GM23338 (cell line): ENCODE measurements at places on chromosomes 7 and 10. TPM values are rescaled to one million over a fixed set of nuclear protein-coding genes. Genes with fewer than 3 reads are reported as not detected.
A peak's percentile ranks its signal among the peaks of the same experiment; 100 is the strongest.

DNA sequence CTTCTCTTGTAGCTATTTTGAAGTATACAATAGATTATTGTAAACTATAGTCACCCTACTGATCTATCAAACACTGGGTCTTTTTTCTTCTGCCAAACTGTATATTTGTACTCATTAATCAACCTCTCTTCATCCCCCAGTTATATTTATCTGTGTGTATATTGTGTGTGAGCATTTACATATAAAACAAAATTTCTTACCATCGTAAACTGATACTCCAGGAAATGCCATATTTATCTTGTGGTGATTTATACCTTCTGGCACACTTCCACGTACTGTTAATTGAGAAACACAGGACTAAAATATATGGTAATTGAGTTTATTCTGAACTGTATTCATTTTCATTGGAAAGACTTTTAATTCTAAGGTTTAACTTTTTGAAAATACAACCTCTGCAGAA is 18.9 kb downstream of the ANLN start:
- no peak overlapping the region for H3K27ac ChIP-seq
- H3K4me1 ChIP-seq = peaks cover 12% of the 10 kb centered on the region
- H3K36me3 ChIP-seq = peaks cover 36% of the 10 kb centered on the region; the same call in 1 of the 2 replicates
- no peaks in the 10 kb centered on the region for H3K27me3 ChIP-seq

DNA sequence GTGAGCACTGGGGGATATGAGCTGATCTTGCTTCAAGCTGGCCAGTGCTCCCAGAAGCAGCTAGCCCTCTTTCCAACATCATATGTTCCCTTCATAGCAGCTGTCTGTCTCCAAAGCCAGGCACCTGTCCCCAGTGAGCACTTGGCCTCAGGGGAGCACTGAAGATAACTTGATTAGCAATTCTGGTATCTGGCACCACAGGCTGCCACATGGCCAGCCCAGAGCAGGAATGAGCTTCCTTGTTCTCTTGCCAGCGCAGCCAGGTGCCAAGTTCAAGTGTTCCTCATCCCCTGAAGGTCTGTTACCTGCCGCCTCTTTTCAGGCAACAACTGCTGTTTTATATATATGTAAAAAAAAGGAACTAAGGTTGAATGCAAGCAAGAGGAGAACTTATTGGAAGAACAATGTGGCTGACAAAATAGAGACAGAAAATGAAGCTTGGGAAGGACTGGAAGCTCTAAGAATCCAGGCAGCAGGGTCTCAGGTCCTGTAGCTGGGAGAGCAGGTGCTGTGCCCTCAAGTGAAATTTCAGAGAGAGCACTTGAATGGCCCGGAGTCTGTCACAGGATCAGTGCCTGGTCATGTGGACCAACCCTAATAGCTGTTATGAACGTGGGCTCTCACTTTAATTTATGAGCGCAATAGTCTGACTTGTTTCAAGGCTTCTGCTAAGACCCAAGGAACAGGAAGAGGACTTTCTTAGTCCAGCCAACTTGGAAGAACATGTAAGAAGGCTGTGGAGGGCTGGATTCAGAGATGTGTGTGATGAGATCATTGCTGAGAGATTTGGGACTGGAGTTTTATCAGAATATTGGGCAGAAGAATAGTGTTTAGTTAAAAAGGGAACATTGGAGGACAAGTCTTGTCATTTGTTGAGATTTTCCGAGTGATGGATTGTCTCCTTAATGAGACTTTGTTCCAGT is 267.2 kb downstream of the GLRX3 start:
- no peaks in the 10 kb centered on the region for H3K36me3 ChIP-seq
- H3K27ac ChIP-seq = no peak overlapping the region
- H3K4me3 ChIP-seq = no peak overlapping the region
- no peaks in the 10 kb centered on the region for H3K27me3 ChIP-seq

DNA sequence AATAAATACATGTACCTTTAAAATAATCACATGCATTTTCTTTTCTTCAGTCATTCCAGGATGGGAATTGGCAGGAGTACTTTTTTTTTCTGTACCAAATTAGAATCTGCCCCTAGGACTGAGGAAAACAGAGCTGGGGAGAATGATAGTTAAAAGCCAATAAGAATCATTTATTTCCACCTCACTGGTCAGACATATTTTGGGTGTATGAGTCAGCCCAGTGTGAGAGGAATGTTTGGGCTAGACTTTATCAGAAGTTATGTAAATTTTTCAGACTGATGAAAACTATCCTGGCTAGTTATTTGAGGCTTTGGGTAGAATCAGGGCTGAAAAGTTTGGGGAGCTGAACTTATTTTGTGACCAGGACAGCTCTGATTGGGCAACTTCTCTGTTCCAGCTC is 303.1 kb upstream of the NPSR1 start:
- no peaks in the 10 kb centered on the region for H3K36me3 ChIP-seq
- no peak for DNase-seq
- no peak overlapping the region for H3K4me3 ChIP-seq
- H3K27me3 ChIP-seq = peaks cover 57% of the 10 kb centered on the region

GRCh38 chr7:151014950-151015349 is 9.3 kb downstream of the ATG9B start:
- no peaks in the 10 kb centered on the region; the same call in 1 of the 2 replicates for H3K36me3 ChIP-seq
- H3K4me1 ChIP-seq = peaks cover 22% of the 10 kb centered on the region
- no peak overlapping the region for H3K4me3 ChIP-seq
- peaks cover 49% of the 10 kb centered on the region for H3K27me3 ChIP-seq
- no peak for DNase-seq

TMEM196 gene
- total RNA-seq = not detected in 2 replicates

GRCh38 chr10:115662422-115662821 is 569.3 kb downstream of the ATRNL1 start:
- no peaks in the 10 kb centered on the region for H3K36me3 ChIP-seq
- H3K27me3 ChIP-seq = no peaks in the 10 kb centered on the region
- H3K27ac ChIP-seq = no peak overlapping the region
- DNase-seq = no peak

- no peaks in the 10 kb centered on the region for H3K36me3 ChIP-seq
- no peak overlapping the region; the same call in 1 of the 2 replicates for H3K27ac ChIP-seq
- DNase-seq = no peak
- peaks cover 8% of the 10 kb centered on the region; the same call in 1 of the 2 replicates for H3K4me1 ChIP-seq
- H3K4me3 ChIP-seq = no peak overlapping the region
- no peaks in the 10 kb centered on the region for H3K27me3 ChIP-seq
Observed at GRCh38 chr7:5491251-5492019, 67.8 kb upstream of the TNRC18 start.

PHYHIPL gene
- total RNA-seq = 0.24 and 2.1 TPM in 2 replicates

ANXA8L1 gene
- not detected in 2 replicates for total RNA-seq

- no peaks in the 10 kb centered on the region for H3K27me3 ChIP-seq
- H3K27ac ChIP-seq = no peak overlapping the region
- H3K4me3 ChIP-seq = no peak overlapping the region
- H3K36me3 ChIP-seq = no peaks in the 10 kb centered on the region
Observed at GRCh38 chr10:3801558-3802192, 16.7 kb upstream of the KLF6 start.

DNA sequence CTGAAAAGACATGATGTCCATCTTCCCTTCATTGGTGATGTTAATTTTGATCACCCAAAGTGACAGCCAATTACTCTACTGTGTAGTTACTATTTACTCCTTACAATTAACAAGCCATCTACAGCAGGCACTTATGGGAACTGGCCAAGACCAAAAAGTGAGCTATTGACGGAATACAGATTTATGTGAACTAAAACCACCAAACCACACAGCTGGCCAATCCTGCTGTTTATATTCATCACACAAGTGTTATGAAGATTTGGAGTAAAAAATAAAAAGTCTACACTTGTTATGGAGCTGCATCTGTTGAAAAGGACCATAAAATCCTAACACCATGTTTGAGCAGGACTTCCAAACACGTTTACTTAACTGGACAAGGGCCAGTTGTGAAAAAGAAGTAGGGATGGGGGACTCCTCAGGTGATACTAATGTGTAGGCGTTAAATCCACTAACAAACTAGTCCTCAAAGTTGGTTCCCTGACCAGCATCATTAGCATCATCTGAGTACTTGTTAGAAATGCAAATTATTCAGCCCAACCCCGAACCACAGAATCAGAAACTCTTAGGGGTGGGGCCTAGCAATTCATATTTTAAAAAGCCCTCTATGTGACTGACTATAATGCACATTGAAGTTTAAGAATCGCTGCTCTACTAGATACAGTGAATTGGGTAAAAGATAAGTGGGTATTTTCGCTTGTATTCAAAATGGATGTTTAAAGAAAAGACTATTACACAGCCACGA is 11.6 kb downstream of the MCMBP start:
- no peak for DNase-seq
- H3K4me3 ChIP-seq = peak overlapping the region; percentile 22; the same call in 1 of the 2 replicates
- peaks cover 15% of the 10 kb centered on the region; the same call in 1 of the 2 replicates for H3K4me1 ChIP-seq
- 0 out of 2 replicates have a peak, but pooled peaks cover 3% of the 10 kb centered on the region for H3K36me3 ChIP-seq

TMEM229A gene
- total RNA-seq = 0.16 and 0.80 TPM in 2 replicates
